ENCODE measurements at places on chromosomes 5 and 9. TPM values are rescaled to one million over a fixed set of nuclear protein-coding genes. Genes with fewer than 3 reads are reported as not detected.

SLC25A2 gene
- total RNA-seq: 0.50 TPM

GABRA6 gene
- not detected for total RNA-seq

GKAP1 gene
- 1.1 TPM for total RNA-seq

CDHR2 gene
- not detected for total RNA-seq

ANGPTL2 gene
- 24.1 TPM for total RNA-seq

FOXD4L5 gene
- total RNA-seq: not detected

OR1Q1 gene
- total RNA-seq: not detected

GABRA1 gene
- not detected for total RNA-seq

Measured in uterine smooth muscle cell (primary cell).